ENCODE measurements at places on chromosomes 4 and X. TPM values are rescaled to one million over a fixed set of nuclear protein-coding genes. Genes with fewer than 3 reads are reported as not detected.

- DNase-seq, result no peak
Observed at GRCh38 chr4:96093057-96093456, 253.2 kb downstream of the PDHA2 start.

The ADGRG4 gene
- total RNA-seq, result not detected

DNA sequence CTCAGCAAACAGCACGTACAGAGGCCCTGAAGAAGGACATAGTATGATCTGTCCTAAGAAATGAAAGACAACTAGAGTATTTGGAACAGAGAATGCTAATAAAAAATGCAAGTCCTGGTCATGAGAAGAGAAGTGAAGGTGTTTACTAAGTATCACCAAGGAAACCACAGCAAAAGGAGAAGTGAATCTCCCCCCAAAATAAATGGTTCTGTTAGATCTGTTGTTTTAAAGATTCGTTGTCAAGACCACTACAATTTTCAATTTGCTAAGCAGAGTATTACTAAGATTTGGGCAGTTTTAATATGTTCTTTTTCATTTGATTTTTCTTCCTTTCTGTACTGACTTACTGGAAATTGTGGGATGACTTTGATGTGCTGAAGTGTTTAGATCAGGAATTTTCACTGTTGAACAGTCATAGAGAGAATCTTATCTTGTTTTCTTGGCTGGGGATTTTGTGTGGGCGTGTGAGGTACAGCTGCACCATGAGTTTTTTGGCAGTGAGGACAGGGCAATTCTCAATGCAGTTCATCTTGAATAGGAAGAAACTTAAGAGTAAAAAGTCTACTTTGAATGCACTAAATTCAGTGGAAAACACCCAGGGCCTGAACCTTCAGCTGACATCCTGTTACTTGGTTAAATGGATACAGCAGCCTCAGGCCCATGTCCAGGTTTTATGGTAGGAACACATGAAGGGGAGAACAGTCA is 132.2 kb downstream of the STIM2 start:
- peak; percentile 53 for DNase-seq

GRCh38 chr4:171266671-171267070 is 546.5 kb upstream of the GALNTL6 start:
- DNase-seq, result no peak

DNA sequence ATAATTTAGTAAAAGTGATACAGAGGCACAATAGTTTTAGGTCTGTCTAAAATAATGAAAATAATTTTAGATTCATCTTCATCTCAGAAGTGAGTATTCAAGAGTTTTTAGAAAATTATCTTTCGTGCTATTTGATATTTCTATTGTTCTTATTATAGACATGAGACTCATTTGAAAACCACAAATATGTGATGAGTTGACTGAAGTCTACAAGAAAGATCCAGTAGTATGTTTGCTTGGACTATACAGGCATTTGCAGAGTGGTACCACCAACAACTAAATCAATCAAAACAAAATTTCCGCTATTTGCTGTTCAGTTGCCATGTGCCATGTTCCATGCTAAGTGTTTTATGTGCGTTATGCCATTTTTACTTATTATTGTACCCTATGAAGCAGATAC is 1318.5 kb downstream of the STIM2 start:
- no peak for DNase-seq

DNA sequence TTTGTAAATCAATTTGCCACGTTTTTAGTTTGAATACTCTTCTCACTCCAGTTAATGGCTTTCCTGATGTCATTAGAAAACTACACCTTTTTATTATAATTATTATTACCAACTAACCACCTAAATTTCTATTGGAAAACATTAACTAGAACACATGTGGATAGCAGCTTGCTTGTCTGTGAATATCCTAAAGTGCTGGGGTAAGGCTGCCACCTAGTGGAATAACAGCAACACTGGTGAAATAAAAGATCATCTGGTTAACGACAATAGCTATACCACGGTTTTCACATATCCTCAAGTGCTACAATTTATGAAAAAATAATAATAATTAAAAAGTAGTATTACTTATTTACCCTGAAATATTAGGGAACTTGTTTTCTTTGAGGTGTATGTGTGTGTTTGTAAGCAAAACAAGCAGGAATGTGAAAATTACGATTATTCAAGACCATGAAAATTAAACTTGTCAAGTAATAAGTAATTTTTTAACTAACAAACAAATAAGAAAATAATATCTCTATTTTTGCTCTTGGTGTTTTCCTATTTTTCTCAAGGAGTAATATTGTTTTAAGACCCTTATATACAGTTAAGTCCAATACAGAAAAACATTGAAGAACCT is 130.1 kb upstream of the TECRL start:
- DNase-seq, result peak; percentile 58

The RS1 gene
- total RNA-seq, result not detected

DNA sequence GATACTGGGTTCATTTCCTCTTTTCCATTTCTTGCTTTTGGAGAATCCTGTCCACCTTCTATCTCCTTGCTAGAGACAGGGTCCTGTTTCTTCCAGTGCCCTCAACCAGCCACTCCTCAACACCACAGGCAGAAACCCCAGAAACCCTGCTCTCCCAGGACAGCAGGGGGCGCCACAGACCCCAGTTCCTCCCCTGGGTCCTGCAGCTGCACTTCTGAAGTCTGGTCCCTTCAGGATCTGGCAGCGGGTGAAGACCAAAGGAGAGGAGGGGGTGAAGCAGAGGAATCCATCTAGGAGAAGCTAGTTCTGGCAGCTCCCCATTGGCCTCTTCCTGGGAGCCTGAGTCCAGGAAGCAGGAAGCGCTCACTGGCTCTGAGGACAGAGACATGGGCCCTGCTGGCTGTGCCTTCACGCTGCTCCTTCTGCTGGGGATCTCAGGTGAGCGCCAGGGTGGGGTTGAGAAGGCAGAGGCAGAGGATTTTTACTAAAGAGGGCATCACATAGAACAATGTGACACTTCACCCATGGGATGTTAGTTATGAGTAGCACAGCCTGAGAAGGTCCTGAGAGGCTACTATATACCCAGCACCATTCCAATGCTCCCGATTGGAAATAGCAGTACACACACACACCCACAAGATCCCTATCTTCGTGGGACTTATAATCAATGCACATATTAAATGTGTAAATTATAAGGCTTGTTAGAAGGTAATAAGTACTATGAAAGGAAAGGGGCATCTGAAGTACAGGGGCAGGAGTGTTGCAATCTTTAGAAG is at the start of gene PRSS48:
Gene PRSS48 (plus strand): TSS at position 375 of the 776 bp plus-strand sequence. CDS start 12 bp downstream, at position 387.
- peak; percentile 79 for DNase-seq

DNA sequence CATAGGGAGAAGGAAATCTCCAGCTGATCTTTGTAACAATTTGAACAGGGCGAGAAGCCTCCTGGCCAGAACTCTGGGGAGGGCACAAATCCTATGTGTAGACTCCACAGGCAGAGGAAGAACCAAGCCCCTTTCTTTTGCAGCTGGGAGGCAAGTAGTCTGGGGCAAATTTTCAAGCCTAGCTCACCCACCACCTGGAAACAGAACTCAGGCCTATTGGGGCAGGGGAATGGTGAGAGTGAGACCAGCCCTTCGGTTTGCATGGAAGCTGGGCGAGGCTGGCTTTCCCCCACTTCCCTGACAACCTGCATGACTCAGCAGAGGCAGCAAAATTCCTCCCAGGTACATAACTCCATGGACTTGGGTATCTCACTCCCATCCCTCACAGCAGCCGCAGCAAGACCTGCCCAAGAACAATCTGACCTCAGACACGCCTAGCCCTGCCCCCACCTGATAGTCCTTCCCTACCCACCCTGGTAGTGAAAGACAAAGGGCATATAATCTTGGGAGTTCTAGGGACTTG is 138.2 kb downstream of the EMCN start:
- DNase-seq, result no peak

DNA sequence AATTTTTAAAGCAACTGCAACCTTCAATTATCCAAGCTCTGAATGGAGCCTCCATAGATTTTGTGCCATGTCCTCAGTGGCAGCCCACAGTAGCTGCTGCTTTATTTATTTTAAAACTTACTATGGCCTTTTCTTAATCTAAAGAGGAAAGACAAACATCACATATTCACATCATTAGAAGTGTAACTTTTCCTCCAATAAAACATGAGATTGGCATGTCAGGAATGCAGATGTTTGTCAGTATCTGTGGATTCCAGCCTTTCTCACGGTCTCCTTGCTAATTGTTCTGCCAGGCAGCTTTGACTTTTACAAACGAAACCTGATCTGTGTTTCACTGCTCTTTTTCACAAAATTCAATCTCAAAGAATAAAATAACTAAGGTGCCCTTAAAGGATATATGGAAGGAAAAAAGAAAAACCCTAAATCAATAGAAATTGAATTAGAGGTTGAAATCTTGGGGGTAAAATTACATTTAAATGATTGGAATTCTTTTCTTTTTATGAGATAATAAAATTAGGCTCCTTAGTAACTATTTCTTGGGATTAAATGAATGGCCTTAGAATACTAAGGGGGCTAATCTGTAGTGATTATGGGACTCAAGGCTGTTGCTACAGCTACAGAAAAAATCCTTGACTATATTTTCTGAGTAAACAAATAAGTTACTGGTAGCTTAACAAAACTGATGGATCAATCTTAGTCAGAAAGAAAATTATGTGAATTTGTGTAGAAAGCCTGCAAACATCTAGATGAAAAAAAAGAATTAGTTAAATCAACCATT is 151.3 kb downstream of the RTL9 start:
- no peak for DNase-seq

The MAPK10 gene
- 0.19 TPM for total RNA-seq

The OPRPN gene
- total RNA-seq, result not detected

Data from activated CD4-positive, alpha-beta T cell treated with anti-CD3 and anti-CD28 coated beads for 36 hours (primary cell).